ENCODE measurements at places on chromosomes 5 and 9. TPM values are rescaled to one million over a fixed set of nuclear protein-coding genes. Genes with fewer than 3 reads are reported as not detected.

The INSYN2B gene
- not detected for total RNA-seq

The MZB1 gene
- total RNA-seq = 12.2 TPM

GRCh38 chr5:65244031-65244430 is 237.7 kb downstream of the ADAMTS6 start:
- DNase-seq = no peak

GRCh38 chr9:88013035-88013434 is 38.7 kb upstream of the CDK20 start:
- no peak for DNase-seq

All from body of pancreas (tissue), 4 donors.